Large intestine (tissue), 12 donors: ENCODE measurements at places on chromosomes 2 and 18. TPM values are rescaled to one million over a fixed set of nuclear protein-coding genes. Genes with fewer than 3 reads are reported as not detected.
A peak's percentile ranks its signal among the peaks of the same experiment; 100 is the strongest.

DNA sequence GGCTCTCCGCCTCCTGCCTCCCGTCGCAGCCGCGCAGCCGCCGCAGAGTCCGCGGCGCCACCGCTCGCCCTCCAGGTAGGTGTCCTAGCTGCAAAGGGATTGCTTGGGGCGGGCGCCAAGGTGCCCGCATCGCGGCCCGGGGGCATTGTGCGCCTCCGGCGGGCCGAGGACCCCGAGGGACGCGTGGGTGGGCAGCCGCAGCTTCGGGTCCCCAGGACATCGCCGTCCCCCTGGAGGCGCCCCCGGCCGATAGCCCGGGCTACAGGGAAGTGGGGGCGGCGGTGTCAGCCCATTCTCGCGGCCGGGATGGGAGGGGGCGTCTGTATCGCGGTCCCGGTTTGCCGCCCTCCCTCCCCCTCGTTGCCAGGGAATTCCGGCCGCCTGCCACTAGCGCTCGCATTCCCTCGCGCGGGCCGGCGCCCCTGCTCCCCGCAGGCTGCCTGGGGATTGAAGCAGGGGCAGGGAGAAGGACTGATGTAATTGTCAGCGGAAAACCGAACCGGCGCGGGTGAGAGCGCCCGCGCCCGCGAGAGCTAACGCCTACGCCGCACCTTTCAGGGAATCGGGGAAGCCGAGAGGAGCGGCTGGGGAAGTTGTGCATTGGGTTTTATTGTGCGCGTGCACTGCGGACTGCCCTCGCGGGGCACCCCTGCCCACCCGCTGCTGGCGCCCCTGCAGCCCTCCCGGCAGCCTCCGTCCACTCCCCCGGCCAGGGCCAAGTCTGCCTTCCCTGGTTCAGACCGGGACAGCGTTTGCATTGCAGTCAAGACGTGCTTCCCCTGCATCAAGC lies 483 bp downstream of the OSBPL6 start:
- peak; percentile 59 for DNase-seq

DNA sequence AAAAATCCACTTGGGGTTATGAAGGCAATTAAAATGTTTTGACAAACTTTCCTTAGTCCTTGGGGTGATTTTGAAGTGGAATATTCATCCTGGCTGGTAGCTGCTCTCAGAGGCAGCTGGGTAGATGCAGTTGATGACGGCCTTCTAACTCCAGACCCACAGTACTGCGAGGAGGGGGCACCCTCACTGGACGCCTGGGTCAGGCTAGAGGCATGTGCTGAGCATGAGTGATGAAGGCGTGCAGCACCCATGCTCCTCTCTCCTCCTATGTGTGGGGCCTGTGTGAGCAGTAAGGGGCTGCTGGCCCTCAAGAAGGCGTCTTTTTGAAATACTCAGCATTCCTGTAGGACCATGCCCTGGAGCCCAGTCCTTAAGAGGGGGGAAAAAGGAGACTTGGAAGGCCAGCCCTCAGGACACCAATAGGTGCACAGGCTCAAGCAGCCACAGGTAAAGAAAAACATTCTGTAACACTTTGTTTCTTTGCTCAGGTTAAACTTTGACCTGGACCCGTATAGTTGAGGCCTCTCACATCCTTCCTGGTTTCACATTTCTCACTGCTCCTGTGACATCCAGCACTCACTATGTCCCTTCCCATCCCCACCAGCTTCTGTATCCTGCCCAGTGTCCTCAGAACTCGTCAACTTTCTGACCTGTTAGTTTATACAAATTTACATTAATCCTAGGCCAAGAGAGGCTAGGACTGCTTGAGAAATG lies 64.4 kb downstream of the CD8B2 start:
- peak; percentile 60 for DNase-seq

DNA sequence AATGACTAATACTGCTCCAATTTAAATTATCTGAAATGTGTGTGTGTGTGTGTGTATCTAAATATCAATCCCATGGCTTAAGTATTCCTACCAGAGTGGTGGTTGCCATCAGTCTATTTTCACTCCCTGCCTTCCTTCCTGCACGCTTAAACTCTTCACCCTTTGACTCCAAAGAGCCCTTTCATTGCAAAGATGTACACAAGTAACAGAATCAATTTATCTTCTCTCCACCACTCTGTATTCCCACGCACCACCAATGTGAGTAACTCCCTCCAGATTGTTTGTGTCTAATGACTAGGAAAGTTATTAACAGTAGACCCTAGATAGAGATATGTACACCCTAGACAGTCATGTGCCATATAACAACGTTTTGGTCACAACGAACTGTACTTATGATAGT lies 42.8 kb downstream of the ARL6IP6 start:
- DNase-seq, result no peak

GRCh38 chr2:85308896-85309555 lies 18.8 kb downstream of the TGOLN2 start:
- peak; percentile 29 for DNase-seq

- DNase-seq, result no peak
These were observed 241.7 kb downstream of the EPHA4 start for GRCh38 chr2:221330436-221330835.

GRCh38 chr2:88824951-88825350 lies 133.5 kb downstream of the RPIA start:
- no peak for DNase-seq

DNA sequence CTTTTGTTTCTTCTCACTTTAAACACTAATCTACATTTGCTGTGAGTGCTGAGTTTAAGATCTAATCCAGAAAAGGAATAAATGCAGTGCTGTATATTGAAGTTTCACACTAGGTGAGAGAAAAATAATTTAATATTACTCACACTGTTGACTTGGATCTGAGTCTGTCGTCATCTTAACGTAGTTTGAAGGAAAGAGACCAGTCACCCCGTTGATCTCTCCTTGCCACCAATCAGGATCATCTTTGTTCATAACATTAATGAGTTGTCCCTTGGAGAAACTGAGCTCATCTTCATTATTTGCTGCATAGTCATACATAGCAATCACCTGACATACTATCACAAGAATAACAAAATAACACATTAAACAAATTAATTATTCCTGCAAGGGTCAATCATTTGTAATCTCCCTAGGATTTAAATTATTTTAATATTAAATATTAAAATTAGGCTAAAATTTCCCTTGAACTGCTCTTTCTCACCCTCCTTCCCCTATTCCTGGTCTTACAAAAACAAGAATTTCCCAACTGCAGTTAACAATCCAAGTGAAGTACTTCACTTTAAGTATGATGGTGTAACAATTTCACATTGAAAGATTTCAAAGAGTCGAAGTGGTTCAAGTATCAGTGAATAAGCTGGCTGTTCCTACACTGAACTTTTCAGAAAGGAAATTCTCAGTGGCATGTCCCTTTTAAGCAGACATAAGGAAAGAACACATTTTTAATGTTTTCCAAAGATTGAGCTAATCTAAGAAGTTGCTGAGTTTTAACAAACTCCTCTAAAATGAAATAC lies 71.3 kb downstream of the FAM228A start:
- DNase-seq, result no peak

DNA sequence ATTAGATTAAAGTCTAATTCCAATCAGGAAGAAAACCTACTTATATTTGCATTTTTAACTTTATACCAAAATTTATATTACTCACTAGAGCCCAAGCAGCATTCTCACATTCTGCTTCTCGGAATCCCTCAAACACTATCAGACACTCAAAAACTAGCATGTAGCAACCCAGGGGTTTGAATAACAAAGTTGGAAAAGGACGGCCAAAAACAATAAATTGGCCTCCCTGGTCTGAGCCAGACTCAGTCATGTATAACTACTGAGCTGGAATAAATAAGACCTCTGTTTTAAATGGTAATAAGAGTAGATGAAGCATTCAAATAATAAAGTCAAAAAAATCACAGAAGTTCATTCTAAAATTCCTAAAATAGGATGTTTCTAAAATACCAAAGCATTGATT lies 290.9 kb downstream of the IRS1 start:
- no peak for DNase-seq

The ALKAL2 gene
- 4.4 TPM for polyA plus RNA-seq

DNA sequence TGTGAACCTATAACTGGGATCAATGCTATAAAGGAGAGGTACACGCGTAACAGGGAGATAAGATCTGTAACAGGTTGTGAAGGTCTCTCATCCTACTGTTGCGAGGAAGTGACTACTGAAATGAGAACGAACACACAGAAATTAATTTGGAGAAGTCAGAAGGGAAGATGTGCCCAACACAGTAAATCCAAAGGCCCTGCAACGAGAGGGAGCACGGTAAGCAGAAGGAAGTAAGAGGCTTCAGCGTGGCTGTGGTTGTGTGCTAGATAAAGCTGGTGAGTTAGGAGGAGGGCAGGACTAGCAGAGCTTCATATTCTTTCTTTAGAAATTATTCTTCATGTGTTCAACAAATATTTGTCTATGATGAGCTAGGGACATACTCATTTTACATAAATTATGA lies 2.5 kb upstream of the ATG16L1 start:
- no peak for DNase-seq

DNA sequence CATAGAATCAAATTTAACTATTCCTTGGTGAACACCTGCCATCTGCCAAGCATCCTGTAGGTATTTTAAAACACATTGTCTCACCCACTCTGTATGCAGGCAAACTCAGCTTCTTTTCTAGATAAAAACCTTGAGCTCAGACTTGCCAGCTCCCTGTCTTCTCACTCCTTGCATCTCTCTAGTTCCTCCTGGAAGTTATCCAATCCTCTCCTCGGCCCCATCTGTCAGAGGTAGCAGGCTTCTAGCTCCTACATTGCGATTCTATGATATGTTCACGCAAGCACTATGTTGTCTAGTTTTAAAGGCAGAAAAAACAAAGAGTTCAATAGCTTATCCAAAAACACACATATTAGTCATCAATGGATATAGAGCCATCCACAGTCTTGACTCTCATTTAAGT lies 67.0 kb upstream of the APCDD1 start:
- no peak for DNase-seq

The MCFD2 gene
- 60.1 TPM for polyA plus RNA-seq

The ASNSD1 gene
- polyA plus RNA-seq, result 35.9 TPM

- no peak for DNase-seq
These were observed 54.2 kb downstream of the DDX1 start for GRCh38 chr2:15645720-15646385.

The POTEF gene
- polyA plus RNA-seq, result not detected

DNA sequence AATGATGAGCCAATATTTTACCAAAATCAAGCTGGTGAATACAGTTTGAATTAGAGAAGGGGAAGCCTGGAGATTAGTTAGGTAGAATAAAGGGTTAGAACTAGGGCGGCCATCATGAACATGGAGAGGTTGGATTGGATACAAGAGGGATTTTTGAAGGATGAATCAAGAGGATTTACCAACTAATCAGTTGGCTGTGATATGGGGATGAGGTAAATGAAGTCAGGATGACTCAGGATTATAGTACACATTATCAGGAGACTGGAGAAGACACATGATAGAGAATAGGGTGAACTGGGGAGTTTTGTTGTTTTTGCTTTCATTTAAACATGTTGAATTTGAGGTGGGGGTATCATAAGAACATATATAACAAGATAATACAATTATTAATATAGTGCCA lies 73.8 kb upstream of the PROKR1 start:
- no peak for DNase-seq

DNA sequence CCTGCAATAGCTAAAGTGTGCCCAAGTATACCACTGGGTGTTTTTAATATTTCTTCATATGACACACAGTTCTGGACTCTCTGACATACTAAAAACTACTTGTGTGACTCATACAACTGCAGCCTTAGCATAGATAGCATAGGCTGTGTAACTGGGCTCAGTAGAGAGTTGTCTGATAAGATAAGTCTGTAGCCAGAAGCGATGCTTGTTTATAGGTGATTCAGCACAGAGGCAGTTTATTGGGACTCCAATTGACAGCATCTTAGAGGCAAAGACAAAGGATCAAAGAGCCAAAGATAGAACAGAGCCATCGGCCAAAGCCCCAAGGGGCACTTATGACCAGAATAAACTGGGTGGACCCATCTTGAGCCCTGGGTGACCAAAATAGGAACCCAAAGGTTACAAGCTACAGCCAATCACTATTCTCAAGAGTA lies 42.3 kb downstream of the AAK1 start:
- DNase-seq, result peak; percentile 57

DNA sequence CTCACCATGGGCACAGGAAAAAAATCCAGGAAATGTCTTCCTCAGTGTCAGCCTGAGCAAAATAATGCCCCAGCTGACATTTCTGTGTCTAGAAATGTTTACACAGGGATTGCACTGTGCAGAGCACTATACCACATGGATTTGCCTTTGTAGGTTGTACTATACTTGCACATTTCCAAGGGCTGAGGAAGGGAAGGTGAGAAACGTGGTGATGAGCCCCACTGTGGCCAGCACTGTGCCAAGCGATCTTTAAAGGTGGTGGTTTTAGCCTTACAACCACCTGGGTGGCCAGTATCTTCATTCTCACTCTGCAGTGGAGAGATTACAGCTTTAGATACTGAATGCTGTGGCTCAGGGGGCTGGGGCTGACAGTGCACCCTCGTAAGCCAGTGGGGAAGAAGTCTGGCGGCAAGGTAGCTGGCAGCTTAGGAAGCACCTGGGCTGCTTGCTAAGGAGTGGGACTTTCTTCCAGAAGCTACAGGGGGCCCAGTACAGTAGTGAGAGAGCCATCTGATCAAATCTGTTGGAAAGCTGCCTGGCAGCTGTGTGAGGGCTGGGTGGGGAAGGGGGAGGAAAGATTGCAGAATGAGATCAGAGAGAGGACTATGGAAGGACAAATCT lies 81.4 kb upstream of the MSH2 start:
- DNase-seq, result no peak

The SGPP2 gene
- polyA plus RNA-seq, result 6.6 TPM
